ENCODE measurements at places on chromosomes 11 and 22.
A peak's percentile ranks its signal among the peaks of the same experiment; 100 is the strongest.

DNA sequence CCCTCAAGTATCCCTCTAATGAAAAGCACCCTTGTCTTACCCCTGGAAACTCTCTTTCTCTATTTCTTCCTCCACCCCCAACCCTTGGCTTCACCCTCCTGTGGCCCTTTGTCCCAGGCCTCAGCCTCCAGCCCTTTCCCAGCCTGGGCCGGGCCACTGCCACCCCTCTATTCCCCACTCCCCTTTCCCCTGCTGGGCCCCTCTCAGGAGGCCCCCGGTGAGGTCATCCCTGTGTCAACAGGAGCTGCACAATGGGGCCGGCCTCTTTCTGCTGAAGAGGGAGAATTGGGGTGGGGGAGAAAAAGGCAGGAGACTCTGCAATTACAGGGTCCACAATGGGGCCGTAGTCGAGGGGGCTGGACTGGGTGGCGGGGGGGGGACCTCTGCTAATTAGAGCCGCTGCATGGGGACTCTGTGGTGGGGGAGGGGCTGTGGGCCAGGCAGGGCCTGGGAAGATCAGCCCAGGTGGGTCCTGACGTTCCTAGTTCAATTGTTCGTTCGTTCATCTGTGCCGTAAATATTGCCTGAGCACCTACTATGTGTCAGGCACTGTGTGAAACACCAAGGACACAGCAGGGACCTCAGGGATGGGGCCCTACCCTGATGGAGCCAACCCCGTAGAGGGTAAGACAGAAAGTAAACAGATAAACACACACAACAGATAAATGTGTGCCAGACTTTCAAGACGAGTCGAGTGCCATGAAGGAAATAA, 18.5 kb upstream of the MPPED1 start:
- DNase-seq: peak; percentile 60

DNA sequence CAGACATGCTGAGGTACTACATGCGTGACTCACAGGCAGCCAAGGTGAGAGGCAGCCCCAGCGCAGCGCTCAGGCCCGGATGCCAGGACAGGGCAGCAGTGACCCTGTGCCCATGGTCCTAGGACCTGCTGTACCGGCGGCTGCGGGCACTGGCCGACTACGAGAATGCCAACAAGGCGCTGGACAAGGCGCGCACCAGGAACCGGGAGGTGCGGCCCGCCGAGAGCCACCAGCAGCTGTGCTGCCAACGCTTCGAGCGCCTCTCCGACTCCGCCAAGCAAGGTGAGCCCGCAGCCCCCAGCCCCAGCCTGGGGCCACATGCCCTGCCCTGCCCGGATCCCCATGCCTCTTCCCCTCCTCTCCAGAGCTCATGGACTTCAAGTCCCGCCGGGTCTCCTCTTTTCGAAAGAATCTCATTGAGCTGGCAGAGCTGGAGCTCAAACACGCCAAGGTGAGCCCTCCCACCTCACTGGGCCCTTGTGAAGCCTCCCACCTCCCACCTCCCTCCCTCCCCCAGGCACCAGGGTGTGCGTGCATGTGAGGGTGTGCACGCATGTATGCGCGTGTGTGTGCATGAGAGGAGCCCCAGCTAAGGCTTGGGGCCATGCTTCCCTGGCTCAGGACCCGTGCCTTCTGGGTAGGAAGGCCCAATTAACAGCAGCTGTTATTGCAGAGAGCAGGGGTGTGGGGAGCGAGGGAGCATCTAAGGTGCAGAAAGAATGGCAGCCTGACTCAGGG, 5.3 kb downstream of the CFL1 start:
- DNase-seq: no peak

DNA sequence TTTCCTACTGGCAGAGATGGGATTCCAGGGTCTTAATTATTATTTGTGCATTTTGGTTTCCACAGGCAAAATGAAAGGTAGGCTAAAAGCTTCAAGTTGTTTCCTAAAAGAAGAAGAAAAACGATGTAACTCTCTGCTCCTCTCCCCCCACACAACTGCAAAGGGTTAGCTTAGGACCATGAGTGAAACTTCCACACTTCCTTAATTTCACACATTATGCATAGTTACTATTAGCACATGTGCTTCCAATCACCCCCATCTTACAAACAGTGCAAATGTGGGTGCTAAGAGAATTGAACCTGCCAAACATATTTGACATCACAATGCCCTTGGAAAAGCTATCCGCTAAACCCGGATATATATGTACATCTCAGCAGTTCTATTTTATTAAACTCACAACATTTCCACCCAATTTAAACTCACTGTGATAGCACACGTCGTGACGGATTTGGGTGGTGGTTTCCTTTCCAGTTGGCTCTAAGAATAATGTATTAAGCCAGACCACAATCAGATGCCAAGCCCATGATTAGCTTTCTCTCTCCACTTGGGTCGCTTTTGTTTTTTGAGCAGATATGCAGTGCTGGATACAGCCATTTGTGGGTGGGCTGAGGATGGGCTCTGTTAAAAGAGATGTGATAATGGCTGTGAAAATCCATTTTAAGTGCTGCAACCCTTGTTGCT, 245.0 kb upstream of the POU2AF2 start:
- DNase-seq: no peak

- DNase-seq: no peak
These were observed 51.3 kb upstream of the SESN3 start for GRCh38 chr11:95282291-95282751.

DNA sequence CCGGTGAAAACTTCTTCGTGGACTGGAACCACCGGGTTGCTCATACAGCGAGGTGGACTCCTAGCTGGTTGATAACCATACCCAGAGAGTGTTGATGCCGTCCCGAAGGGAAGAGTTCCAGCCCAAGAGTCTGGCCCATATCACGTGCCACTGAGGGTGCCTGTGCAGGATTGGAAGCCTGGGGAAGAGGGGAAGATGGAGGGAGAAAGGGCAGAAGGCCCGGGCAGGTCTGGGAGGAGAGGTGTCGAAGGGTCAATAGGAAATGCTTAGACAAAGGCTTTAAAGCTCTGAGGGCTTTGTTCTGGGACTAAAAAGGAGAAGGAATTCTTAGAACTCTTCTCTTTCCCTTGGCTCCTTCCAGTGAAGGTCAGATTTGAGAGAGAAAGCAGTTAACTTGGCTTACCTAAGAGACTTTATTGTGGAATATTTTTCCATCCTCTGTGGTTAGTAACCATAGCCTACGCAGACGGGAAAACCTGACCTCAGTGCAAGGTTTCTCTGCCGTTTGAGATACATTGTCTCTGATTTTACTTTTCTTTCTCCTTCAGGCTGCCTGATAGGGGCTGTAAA, 70.5 kb downstream of the JAM3 start:
- no peak for DNase-seq

DNA sequence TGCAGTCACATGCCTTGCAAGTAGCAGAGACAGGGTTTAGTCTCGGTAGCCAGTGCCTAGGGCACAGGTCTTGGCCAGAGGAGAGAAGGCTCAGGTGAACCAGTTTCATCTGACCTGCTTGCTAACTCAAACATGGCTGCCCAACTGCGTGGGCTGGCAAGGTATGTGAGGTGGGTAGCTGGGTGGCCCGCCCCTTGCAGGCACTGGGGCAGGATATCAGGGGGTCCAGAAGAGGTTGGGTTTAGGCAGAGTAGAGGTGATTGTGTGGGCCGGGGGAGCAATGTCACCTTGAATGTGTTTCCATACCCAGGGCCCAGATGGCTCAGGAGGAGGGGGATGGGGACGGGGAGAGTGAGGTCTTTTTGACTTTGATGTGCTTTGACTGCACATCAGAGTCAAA, 37.7 kb downstream of the ST3GAL4 start:
- DNase-seq: no peak

- DNase-seq: no peak
These were observed 24.3 kb downstream of the RPL27A start for GRCh38 chr11:8706673-8707432.

DNA sequence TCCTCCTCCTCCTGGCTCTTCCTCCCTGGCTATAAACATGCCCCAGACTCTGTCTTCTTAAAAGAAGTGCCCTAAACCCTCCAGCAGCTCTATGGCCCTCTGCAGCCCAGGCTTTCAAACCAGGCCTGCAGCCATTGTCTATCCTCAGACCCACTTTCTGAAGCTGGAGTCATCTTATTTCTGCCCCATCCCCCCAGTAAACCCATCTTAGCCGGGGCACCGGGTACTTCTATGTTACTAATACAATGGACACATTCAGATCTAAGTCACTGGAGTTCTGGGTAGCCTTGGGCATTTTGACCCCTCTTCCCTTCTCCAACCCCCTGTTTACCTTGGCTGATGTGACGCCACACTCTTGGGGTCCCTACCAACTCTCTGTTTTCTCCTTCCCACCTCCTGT, 29.7 kb upstream of the CACNG2 start:
- DNase-seq: no peak

GRCh38 chr11:21179770-21180169, 510.4 kb downstream of the NELL1 start:
- DNase-seq: peak; percentile 29

- DNase-seq: no peak
These were observed 337.4 kb downstream of the SOX6 start for GRCh38 chr11:16018931-16019330.

DNA sequence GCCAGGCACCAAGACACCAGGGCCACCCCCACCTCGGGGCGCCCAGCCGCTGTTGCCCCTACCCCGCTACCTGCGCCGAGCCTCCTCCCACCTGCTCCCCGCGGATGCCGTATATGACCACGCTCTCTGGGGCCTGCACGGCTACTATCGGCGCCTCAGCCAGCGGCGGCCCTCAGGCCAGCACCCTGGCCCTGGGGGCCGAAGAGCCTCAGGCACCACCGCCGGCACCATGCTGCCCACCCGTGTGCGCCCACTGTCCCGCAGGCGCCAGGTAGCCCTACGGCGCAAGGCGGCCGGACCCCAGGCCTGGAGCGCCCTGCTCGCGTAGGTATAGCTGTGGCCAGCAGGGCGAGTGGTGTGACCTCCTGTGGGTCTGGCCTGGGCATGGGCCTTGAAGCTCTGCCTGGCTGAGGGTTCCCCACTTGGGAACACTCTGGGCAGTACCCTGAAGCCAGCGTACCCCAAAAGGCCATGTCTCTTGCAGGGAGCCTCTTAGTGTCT, 14.8 kb upstream of the MDK start:
- no peak for DNase-seq

DNA sequence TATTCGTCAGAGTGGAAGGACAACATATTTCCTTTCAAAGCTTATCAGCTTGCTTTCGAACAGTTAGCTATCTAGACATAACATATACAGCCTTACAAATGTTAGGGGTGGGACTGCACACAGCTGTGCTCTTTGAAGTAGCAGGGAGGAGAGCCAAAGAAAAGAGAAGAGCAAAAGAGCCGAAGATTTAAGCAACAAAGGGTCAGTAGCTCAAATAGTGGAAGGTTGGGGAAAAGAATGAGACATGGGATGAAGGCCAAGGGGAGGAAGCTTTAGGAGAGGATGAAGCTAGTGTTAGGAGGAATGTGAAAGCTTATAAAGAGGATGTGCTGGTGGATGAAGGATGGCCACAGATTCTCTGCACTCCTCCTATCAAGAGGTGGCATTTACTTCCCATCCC, 31.8 kb upstream of the IGSF22 start:
- no peak for DNase-seq
